ENCODE measurements at places on chromosomes 16 and 17.

DNA sequence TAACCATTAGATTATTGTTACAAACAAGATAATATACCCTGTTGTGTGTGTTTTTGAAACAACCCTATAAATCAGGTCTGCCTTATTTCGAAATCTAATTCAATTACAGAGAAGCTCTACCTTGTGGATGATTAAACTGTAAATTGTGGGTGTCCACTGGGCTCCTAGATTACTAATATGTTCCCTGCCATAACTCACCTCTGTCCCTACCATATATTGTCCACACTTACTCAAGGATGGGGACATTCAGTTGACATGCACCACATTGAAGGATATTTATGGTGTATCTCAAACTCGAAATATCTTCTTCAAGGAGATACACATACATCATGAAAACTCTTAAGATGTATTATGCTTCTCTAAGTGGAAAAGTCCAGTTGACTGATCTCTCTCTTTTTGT, 617.6 kb upstream of the EEF2KMT start:
- DNase-seq: no peak

DNA sequence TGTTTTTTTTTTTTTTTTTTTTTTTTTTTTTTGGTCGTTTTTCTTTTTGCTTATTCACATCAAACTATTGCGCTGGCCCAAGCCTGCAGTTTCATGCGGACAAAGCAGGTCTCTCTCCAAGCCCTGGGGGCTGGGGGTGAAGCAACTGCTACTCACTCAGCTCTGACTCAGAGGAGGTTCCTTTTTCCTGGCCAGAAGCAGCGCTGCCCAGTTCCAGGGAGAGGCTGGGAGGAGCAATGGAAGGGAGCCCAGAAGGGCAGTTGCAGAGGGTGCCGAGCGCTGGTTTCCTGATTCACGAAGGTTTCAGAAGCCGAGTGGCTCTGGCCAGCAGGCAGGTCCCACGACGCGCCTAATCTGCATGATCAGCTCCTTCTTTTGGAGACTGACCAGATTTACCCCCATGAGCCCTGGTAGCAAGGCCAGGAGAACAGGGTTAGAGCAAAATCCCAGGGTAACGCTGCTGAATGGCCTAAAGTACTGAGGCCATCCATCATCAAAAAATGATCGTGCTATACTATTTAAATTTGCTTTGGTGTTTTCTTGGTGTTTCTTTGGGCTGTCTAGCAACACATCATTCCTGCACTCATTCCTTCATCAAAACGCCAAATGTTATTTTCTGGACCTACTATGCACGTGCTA, 144.7 kb upstream of the SOX9 start:
- no peak for DNase-seq

DNA sequence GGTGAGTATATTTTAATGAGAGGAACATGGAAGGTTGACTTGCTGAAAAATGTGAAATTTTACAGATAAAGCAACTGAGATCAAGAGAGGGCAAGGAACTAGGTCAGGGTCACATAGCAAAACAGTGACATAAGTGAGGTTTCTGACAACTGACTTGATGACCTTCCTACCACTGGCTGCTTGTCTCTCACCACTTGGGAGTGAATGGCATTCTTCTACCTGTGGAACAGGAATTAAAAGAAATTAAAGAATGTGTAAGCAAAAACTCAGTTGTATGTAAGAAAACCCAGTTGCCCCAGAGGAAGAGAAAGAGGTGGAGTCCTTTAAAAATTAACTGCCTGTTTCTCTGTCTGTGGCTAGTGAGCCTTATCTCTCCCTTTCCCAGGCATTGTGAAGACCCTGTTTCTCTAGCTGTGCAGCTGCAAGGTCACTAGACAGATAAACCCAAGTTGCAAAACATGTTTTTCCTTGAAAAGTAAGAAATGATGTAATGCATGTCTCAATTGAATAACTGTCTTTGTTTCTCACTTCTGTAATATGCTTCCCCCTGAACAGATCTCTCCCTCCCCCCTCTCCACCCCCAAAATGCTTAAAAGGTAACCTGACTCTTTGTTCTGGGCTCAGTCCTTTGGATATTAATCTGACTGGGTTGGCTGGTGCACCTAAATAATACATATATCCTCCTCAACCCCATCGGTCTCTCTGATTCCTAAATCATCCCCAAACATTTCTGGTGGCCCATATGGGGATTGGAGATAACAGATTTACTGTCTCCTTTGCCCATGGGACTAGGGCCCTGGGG, 23.4 kb downstream of the ACSM1 start:
- DNase-seq: no peak

DNA sequence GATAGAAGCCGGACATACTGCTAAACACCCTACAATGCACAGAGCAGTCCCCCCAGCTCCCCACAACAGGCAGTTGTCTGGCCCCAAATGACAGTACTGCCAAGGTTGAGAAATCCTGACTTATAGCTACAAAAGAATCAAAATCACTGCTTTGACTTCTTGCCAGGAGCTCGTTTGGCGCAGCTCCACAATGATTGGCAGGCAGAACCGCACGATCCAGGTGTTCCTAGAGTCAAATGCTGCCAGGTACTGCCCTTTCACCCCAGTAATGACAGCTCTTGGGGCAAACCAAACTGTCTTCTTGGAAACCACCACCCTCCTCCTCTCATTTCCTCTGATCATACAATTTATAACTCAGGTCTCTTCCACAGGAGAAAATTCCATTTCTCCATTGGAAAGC, 2.2 kb upstream of the TMC5 start:
- DNase-seq: no peak

GRCh38 chr16:17258077-17258599, 212.6 kb downstream of the XYLT1 start:
- no peak for DNase-seq

GRCh38 chr17:16199093-16199492, 16.2 kb downstream of the NCOR1 start:
- DNase-seq: no peak

- DNase-seq: no peak
Observed at GRCh38 chr17:17849147-17849820, 12.5 kb upstream of the SREBF1 start.

DNA sequence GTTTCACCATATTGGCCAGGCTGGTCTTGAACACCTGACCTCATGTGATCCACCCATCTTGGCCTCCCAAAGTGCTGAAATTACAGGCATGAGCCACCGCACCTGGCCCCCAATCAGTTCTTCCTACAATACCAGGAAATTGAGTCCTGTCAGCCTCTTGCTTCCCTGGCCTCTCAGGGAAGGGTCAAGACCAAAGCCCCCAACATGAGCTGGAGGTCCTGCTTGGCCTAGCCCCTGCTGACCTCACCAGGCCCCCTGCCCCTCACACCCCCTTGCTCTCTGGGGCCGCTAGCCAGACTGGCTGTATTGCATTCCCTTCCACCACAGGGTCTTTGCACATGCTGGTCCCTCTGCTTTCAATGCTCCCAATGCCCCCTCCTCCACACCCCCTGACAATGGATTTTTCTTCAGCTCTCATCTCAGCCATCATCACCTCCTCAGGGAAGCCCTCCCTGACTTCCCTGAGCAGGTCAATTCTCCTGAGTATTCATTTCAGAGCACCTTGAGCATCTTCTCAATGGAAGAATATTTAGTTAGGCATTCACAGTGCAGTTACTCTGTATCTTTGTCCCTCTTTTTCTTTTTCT, 24.1 kb downstream of the IGFBP4 start:
- DNase-seq: no peak

DNA sequence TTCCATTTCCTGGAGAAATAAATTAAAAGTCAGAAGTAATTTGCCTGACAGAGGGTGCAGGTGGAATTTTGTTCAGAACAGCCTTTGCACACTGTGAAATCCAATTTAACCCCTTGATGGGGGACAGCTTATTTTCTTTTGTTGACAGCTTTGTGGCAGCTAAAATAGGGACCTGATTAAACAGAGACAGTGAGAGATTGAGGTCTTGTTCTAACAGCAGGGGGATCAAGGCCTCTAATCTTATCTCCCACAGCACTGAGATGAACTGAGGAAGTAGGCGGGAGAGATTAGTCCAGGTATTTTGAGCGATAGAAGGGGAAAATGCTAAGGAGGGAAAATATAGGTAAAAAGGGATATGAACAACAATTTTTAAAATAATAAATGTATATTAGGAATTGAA, 1491.4 kb upstream of the GOT2 start:
- DNase-seq: no peak

- no peak for DNase-seq
Observed at GRCh38 chr17:35368081-35368830, 5.2 kb downstream of the SLFN11 start.

DNA sequence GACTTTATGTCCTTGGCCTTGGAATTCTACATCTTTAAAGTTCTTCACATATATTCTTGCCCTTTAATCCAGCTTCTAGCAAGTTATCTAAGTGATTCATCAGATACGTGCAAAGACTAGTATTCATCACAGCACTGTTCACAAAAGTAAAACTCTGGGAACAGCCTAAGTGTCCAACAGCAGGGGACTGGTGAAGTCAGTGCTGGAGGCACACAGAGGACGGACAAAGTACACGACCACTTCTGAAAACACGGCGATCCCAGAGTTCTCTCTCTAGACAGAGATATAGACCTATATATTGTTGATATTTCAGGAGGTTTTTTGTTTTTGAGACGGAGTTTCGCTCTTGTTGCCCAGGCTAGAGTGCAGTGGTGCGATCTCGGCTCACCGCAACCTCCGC, 12.8 kb downstream of the CTRB1 start:
- DNase-seq: no peak
